Adipocyte (in vitro differentiated cells): ENCODE measurements at places on chromosomes 12 and 14.

- DNase-seq: peak; percentile 84
These were observed 21.6 kb downstream of the TMTC2 start for GRCh38 chr12:82708061-82708879.

DNA sequence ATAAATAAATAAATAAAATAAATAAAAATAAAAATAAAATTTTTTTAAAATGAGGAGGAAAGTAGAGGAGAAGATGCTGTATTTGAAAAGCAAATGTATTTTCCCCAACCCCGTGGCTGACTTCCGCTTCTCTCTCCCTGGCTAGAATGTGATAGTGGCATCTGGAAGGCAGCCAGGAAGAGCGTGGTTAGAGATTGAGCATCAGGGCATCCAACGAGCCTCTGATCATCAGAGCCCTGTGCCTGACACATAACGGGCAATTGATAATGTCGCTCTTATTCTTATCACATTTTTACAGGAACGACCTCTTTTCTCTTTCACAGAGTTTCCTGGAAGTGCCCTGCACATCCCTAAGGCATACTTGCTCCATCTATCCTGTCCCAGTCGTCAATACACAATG, 496.9 kb upstream of the TMEM132C start:
- no peak for DNase-seq

GRCh38 chr12:102542816-102543440, 62.6 kb upstream of the IGF1 start:
- no peak for DNase-seq

- DNase-seq: no peak
These were observed 30.3 kb downstream of the TTC7B start for GRCh38 chr14:90785876-90786450.

DNA sequence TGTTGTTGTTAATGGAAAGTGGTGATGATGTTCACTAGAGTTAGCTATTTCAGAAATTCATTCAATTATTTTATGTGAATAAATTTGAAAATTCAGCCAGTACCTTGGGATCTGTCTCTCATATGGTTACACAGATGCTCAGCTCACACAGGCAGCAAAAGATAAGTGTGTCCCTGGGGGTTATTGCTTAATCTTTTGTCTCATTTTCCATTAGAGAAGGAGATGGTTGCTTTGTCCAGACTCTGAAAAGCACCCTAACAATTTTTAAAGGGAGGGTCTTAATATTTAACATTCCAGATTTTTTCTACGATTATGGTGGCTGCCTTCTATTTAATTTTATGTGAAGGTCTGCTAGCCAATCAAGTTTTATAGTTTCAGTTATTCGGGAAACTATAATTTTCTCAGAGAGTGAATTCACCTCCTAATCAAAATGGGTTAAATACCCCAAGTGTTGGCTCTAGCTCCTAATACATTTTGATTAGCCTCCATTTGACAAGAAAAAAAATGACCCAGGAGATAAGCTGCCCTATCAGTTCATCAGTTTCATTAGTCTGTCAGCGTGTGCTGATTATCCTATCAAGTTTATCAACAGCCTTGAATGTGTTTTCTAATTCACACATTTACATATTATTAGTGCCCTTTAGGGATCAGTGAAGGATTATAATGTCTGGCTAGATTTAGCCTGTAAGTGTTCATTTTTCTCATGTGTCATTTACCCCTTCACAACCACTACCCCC, 282.1 kb downstream of the TMTC2 start:
- DNase-seq: no peak

DNA sequence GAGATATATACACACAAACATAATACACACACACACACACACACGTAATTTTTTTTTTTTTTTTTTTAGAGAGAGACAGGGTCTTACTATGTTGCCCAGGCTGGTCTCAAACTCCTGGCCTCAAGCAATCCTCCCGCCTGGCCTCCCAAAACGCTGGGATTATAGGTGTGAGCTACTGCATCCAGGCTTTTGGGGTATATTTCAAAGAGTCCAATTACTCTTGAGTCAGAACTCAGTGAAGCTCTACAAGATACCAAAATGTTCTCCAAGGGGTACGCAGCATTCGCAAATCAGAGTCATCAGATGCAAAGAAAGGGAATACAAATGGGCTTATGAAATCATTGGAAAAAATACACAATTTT, 54.0 kb downstream of the PHLDA1 start:
- no peak for DNase-seq

DNA sequence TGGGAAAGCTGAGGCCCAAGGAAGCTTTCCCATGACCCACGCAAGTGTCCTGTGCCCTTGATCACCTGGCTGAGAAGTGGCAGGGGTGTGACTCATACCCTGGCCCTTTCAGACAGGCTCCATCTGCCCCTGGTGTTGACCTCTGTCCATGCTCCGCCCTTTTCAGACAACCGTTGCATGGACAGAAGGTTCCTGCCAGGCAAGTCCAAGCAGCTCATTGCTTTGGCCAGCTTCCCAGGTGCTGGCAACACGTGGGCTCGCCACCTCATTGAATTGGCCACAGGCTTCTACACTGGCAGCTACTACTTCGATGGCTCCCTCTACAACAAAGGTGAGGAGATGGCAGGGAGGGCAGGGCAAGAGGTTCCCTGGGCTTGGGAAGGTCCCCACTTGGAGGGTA, 103.5 kb downstream of the WSCD2 start:
- no peak for DNase-seq

- DNase-seq: peak; percentile 89
These were observed 37.8 kb downstream of the MYO1H start for GRCh38 chr12:109385339-109386058.

DNA sequence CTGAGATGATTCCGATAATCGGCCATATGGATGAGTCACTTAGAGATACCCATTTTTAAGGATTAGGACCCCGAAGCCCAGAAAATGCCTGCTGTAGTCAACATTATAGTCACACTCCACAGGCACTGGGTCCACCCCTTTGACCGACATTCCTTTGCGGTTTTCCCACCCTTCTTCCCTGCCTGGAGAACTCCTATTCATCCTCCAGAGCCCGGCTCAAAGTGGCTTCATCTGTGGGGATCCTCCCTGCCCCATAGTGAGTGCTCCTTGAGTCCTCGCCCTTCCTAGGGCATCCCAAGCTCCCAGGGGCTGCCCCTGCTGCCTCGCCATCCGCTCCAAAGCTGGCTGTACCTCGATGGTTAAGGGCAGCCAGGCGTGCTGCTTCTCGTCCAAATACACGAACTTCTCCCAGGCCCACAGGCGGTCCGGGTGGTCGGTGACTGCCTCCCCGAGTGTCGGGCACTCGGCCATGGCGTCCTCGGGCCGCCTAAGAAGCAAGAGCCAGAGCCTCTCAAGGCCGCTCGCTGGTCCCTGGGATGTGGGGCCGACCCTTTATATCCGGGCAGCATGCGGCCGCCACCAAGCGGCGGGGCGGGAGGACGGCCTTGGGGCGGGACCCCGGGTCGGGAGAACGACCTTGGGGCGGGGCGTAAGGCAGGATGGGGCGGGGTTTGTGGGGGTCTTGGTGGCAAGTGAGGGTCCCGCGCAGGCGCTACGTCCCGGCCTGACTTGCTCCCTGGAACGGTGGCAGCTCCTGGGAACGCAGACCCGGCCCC, at the start of gene TCL1A:
Gene TCL1A (minus strand): TSS at position 530 of the 776 bp plus-strand sequence. CDS start 59 bp downstream, at position 471.
- DNase-seq: no peak

DNA sequence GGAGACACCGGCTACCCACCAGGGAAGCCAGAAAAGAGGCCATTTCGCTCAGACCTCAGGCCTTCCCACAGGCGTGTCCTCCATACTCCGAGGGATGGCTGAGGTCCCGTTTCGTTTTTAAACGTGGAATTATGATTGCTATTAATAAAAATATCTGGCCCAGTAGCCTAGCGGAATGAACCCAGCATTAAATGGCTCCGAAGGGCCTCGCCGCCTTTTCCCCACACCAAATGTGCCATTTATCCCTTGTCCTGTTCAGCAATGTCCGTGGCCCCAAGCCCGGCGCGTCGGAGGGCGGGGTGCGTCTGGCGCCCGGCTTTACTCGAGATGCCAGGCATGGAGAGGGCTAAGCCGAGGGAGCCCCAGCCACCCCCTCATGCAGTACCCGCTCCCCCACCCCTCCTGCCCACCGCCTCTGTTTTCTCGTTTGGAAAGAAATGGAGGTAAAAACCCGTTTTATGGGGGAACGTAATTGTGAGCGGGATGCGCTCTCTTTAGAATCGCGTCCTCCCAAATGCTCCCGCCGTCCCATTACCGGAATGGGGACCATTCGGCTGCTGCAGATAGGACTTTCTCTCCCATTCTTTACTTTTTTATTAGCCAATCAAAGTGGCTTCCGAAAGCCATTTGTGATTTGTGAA, 5.7 kb downstream of the HOXC8 start:
- no peak for DNase-seq

GRCh38 chr14:89294060-89294459, 123.0 kb downstream of the FOXN3 start:
- no peak for DNase-seq

GRCh38 chr14:97350894-97351731, 553.9 kb downstream of the VRK1 start:
- DNase-seq: no peak

- peak; percentile 4 for DNase-seq
These were observed 277.4 kb upstream of the SOX5 start for GRCh38 chr12:24226745-24227350.

- DNase-seq: no peak
These were observed 20.0 kb downstream of the DDX51 start for GRCh38 chr12:132123970-132124765.

DNA sequence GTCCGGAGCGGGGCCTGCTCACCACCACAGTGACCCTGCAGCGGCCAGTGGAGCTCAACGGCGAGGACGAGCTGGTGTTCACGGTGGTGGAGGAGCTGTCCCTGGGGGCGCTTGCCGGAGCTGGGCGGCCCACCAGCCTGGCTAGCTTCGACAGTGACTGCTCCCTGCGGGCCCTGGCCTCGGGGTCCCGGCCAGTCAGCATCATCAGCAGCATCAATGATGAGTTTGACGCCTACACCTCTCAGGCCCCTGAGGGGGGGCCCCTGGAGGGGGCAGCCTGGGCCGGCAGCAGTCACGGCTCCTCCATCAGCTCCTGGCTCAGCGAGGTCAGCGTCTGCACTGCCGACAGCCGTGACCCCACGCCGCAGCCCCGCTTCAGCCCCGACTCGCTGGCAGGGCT, 37.4 kb downstream of the KIF26A start:
- no peak for DNase-seq

DNA sequence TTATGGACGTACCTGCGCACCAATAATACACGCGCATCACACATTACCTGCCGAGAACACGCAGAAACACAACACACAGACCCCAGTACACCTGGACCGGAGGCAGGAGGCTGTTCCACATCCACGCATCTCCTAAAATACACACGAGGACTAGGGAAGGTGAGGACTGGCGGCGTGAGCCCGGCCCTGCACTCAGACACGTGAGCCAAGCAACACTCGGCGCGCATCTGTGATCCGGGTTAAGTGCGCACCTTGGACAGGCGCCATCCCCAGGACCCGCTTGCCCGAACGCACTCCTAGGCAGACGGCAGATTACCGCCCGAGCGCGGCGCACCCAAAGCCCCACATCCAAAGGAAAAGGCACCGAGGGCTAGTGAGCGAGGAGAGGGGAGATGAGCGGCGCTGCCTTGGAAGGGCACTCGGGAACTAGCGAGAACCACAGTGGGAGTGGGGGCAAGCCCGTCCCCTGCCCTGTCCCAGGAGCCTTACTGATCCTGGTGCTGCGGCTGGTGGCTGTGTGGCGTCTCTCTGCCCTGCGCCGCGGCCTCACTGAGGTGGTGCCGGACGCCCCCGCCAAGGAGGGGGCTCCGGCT, 417 bp downstream of the GLS2 start:
- peak; percentile 30 for DNase-seq

DNA sequence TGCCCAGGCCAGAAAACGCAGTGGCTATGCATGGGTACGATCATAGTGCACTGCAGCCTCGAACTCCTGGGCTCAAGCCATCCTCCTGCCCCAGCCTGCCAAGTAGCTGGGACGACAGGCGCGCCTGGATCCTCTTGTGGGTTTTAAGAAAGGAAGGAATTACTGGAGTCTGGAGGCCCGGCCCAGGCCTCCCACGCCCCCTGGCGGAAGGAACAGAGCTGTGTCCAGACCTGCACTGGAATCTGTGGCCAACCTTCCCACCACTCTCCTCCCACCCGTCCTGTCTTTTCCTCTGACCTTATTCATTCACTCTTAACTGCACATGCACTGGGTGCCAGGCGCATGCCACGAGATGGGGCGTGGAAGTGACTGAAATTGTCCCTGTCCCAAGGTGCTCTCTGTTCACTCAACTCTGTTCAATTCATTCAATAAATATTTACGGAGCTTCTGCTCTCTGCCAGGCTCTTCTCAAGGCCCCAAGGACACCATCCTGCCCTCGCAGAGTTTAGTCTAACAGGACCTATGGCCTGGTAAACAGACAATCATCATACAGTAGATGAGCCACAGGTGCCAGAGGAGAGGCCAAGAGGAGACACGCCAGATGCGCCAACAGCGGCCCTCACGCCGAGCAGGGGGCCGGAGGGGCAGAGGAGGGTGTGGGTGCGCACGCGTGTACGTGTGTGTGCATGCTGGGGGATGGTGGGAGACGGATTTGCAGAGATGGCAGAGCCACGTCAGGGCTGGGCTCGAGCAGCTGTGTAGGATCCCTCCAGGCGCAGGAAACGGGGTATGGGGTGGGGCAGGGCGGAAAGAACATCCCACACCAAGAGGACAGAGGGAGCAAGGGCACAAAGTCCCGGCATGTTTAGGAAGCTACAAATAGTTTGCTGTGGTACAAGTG, 13.7 kb upstream of the TMEM106C start:
- peak; percentile 93 for DNase-seq

DNA sequence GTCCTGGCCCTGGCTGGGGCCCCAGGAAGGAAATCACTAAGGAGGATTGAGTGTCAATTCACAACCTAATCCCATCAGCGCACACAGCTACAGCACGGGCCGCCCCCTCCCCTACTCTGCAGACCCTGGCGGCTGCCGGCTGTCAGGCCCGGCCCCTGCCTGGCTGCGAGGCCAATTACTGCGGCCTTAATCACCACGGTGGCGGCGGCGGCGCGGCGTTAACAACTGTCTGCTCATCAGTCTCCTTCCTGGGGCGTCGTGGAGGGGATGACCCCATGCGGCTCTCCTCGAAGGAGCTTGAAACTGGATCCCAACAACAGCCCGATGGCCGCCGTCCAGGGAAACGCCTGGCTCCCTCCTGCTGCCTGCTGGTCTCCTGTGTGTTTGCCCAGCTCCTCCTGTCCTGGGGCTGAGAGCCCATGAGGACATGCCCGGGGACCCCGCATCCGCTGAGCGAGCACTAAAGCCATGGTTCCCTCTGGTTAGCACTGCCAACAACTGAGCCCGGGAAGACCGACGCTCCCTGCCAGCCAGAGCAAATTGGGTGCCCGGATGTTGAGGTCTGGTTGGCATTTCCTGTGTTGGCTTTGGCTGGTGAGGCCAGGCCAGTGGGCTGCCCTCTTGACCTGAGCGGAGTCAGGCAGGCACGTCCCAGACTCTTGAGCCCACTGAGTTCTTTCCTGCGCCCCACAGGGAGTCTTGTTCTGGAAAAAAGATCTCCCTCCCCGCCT, 21.8 kb upstream of the EIF2B2 start:
- DNase-seq: peak; percentile 17

DNA sequence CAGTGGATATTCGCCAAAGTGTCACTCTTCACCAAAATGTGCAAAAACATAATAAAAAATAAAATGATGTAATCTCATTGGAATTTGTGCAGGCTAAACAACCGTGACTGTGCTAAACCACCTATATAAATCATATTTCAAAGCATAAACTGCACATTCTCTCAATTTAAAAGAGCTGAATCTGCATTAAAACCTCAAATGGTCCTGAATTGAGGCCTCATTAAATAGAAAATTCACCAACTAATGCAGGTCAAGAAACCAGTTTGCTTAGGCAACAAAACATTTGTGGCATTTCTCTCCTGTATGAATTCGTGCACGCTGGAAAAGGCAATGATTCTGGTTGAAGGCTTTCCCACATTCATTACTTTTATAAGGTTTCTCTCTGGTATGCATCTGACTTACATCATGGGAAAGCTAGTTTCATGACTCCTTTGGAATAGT, 80.1 kb upstream of the IFNG-AS1 start:
- DNase-seq: peak; percentile 32
